Non-pigmented ciliary epithelial cell (primary cell): ENCODE measurements at places on chromosomes 2 and 18.

DNA sequence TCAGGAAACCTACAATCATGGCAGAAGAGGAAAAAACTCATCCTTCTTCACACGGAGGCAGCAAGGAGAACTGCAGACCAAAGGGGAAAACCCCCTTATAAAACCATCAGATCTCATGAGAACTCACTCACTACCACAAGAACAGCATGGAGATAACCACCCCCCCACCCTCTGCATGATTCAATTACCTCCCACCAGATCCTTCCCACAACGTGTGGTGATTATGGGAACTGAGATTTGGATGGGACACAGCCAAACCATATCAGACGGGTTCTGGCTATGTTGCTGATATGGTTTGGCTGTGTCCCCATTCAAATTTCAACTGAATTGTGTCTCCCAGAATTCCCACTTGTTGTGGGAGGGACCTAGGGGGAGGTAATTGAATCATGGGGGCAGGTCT lies 28.7 kb upstream of the CCDC150 start:
- DNase-seq = no peak

DNA sequence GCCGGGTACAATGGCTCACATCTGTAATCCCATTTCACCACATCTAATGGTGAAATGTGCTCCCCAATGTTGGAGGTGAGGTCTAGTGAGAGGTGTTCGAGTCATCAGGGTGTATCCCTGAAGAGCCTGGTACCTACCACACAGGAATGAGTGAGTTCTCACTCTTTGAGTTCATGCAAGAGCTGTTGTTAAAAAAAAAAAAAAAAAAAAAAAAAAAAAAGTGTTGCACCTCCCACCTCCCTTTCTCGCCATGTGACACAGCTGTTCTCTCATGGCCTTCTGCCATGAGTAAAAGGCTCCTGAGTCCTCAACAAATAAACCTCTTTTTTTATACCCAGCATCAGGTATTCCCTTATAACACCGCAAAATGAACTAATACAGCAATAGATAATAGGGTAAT lies 106.3 kb downstream of the C2orf74 start:
- DNase-seq = no peak

GRCh38 chr2:233450864-233451575 lies 96.7 kb downstream of the DGKD start:
- no peak for DNase-seq

- DNase-seq = no peak
These were observed 28.7 kb upstream of the KLF11 start for GRCh38 chr2:10014418-10015190.

GRCh38 chr2:218839430-218839829 lies 7.8 kb upstream of the PRKAG3 start:
- DNase-seq = peak; percentile 31

- DNase-seq = peak; percentile 96
These were observed 55.1 kb upstream of the MAP4K3 start for GRCh38 chr2:39492095-39492590.

- no peak for DNase-seq
These were observed 42.8 kb upstream of the SMAD7 start for GRCh38 chr18:48993586-48993985.

- DNase-seq = no peak
These were observed 64.7 kb upstream of the KLF7 start for GRCh38 chr2:207230261-207231105.

- DNase-seq = peak; percentile 8
These were observed 158.4 kb downstream of the SP3 start for GRCh38 chr2:173806761-173807160.

DNA sequence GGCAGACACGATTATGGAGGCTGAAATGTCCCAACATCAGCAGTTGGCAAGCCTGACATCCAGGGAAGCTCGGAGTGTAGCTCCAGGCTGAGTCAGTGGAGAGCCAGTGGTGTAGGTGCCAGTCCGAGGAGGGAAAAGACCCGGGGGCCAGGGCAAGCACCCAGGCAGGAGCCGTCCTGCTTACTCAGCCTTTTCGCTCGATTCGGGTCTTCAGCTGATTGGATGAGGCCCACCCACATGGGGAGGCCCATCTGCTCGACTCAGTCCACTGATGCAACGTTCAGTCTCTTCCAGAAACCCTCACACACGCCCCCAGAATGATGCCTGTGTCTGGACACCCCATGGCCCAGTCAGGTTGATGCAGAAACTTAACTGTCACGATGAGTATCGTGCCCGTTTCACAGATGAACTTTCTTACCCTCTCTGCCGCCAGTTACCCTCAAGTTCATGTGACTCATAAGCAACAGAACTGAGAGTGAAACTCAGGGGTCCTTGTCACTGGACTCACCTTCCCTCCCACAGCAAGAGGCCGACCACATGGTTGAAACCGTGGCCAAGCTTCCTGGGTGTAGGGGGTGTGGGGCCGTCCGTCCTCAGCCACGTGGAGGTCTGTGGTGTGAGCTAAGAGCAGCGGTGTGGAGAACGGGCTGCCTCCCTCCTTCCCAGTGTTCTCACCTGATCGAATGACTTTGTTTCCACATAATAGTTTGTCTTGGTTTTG lies 197.4 kb upstream of the HDAC4 start:
- DNase-seq = no peak

GRCh38 chr18:11999429-11999828 lies 18.1 kb downstream of the IMPA2 start:
- DNase-seq = no peak

GRCh38 chr18:50277942-50278341 lies 3.4 kb downstream of the MBD1 start:
- DNase-seq = peak; percentile 65

DNA sequence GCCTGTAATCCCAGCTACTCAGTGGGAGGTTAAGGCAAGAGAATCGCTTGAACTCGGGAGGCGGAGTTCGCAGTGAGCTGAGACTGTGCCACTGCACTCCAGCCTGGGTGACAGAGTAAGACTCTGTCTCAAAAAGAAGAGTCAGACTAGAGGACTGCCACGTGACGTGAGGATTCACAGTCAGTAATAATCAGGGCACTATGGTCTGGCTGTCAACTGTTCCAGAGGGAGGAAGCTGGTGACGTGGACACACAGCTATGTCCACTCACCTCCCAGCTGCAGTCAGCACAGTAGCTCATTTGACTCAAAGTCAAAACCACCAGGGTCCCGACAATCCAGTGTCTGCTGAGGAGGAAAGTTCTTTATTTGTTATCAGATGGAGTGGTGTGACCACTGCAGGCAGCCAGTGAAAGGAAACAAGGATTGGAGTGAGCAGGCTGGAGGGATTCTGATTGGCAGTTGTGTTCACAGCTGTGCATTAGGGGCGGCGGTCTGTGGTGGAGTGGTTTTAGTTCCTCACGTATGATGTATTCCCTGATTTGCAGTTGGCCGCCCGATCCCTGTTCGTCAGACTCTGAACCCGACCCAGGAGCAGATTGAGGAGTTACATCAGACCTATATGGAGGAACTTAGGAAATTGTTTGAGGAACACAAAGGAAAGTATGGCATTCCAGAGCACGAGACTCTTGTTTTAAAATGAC lies 37.9 kb downstream of the MOGAT1 start:
- peak; percentile 100 for DNase-seq

- DNase-seq = no peak
These were observed 2.2 kb upstream of the PDIA6 start for GRCh38 chr2:10814571-10815331.

DNA sequence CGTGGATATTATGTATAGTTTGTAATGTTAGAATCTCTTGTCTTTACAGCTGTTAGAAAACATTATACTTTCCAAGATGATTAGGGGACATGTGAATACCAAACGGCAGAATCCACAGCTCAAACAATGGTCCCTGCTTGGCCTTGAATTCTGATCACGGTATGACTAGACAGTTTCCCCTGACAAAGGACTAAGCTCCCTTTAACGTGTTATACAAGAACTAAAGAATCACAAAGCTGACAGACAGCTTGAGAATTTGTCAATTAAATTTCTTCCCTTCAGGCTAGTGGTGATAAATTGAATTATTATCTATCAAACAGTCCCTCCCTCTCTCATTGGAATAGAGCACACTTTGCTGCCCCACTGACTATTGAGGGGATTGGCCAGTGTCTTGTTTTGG lies 359.2 kb upstream of the ID2 start:
- DNase-seq = no peak

- no peak for DNase-seq
These were observed 199.0 kb downstream of the LRP1B start for GRCh38 chr2:141931797-141932196.

DNA sequence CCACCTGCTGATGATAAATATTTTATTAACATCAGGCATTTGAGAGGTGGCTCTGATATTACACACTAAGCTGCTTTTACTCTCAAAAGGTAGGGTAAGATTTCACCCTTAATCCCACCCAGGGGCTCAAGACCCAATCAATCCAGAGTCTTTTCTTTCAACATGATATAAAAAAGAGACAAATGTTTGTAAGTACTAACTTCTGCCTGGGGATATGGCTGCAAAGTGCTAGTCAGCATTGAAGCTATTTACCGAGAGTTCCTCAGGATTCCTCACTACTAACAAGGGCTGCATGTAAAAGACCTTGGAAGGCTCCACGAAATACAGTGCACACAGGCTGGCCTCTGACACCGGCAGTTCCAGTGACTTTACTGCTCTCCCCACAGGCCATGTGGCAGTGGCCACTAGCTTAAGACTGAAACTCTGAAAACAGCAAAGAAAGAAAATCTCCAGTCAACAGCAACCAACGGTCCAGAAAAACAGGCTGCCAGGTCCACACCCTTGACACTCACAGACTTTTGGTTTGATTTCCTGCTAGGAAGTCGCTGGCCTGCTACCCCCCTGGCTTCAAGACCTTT lies 11.2 kb downstream of the MREG start:
- DNase-seq = no peak

GRCh38 chr18:57997820-57998219 lies 46.2 kb upstream of the NEDD4L start:
- no peak for DNase-seq

DNA sequence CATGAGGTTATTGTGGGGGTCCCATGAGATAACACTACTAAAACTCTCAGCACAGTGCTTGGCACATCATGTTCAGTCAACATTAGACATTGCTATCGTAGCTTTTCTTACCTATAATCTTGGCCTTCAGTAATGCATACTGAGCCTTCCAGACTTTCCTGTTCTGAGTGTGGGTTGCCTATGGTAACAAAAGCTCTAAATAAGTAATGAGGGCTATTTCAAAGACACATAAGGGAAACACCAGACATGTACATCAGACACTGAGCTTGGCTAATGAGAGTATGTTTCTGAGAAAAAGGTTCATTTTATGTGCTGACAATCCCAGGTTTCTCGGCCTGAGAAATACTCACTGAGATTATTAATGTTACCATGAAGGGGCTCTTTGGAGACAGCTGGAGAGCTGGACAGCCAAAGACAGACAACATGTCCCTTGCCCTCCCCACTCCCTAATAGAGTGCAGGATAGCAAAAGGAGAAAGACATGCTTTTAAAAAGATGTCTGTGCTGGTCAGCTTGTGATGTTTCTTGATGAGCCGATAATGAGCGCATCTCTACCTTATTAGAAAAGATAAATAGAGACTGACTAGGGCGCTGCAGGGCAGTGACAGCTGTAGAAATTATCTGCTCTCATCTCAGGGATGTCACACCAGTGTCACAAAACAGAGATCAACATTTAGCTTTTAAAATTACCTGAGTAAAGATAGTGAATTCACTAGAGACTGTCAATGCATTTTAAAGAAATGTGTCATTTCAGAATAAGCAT lies 25.4 kb downstream of the POLE4 start:
- DNase-seq = no peak
